LoVo (cell line): ENCODE measurements at places on chromosomes 2 and 18.
A peak's percentile ranks its signal among the peaks of the same experiment; 100 is the strongest.

DNA sequence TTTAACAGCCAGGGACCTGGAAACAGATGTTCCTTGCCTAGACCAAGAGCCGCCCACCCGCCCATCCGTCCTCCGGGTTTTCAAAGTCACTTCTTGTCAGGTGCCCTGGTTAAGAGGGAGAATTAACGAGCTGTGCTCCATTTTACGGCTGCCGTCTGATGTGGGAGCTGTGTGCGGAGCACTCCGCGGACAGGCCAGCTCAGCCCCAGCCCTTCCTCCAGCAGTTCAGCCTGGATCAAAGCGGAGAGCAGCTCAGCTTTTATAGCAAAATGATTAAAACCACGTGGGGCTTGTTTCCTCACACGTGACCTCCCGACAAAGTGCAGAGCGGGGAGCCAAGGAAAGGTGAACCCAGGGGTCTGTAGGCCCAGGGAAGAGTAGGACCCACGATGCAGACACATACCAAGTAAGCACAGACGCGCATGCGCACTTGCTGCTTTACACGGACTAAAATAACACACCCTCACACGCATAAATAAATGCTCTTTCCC is 46.1 kb upstream of the PKDCC start:
- no peak for DNase-seq

DNA sequence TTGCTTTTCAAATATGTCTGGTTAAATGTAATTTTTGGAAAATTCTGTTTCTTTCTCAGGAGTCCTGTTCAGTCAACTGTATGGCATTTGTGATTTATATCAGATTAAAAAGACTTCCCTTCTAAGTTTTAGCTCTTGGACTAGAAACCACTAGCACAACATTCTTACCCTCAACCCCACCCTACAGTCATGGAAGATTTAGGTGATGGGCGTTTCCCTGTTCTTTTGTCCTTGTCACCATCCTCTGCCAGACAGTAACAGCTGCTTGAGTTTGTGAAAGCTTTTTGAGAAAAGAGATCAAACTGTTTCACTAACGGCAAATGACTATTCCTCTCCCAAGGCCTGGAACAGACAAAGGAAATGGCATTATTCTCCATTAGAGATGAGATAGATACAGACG is 31.8 kb downstream of the SERPINB5 start:
- DNase-seq = no peak

- no peak for DNase-seq
These were observed 366.6 kb downstream of the FSIP2 start for GRCh38 chr2:186105016-186105724.

GRCh38 chr2:159072795-159073194 is 104.4 kb downstream of the TANC1 start:
- DNase-seq = no peak

DNA sequence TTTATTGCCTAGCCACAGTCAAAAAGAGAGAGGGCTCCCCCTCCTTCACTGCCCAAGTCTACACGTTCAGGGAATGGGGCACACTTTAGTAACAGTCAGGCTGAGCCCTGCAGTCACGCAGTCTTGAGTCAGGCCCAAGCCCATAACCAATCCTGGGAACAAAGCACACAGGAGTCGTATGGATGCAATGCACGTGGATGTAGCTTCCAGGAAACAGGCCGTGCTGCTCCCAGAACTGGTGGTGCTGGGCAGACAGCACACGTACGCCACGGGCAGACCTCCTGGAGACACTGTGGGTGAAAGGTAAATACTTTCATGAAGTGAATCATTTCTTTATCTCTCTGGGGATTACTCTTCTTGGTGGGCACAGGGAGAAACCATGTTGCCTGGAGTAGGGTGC is 30.0 kb upstream of the MBP start:
- DNase-seq = no peak

GRCh38 chr2:118102433-118103082 is 14.3 kb downstream of the INSIG2 start:
- no peak for DNase-seq

DNA sequence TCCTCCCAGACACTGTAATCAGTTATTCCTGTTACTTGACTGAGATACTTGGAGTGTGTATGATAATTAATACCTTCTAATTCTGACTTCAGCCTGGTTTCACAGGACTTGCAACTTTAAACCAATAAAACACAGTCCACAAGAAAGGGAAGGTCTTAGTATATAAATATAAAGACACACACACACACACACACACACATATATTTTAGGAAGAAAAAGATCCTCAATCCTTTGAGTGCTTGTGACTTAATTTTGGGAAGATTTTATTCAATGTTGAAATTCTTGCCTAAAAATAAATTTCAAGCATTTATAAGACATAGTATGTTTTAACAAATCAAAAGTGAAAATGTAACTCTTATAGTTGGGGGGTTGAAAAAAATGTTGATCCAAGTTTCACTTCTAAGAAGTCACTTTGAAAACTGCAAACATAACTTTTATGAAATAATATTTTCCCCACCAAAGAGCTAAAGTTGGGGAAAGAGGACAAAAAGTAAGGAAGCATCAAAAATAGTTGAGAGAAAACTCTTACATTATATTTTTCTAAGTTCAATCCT is 824 bp upstream of the VPS54 start:
- no peak for DNase-seq

DNA sequence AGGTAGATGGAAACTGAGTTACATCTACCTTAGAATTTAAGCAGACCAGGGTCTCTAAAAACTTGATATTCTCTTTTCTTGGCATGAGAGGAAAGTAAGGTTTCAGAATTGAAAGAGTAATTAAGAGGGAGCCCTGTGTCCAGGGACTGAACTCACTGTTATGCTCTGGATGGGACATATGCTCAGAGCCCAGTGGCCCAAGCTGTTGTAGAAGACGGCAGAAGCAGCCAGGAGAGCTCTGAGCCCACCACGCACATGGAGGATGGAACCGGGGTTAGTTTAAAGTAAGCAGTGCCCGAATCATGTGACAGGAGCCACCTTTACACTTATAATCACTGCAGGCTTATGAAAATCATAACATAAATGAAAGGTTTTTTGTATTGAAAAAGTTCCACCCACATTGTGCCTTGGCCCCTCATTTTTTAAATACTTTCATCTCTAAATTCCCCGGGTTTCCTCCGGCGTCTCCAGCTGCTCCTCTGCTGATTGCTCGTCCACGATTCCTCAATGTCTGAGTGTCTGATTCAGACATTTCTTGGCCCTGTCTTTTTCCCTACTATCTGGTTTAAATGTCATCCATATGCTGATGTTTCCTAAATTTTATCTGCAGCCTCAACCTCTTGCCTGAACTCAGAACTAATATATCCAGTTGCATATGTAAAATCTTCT is 36.1 kb upstream of the SPTBN1 start:
- no peak for DNase-seq

DNA sequence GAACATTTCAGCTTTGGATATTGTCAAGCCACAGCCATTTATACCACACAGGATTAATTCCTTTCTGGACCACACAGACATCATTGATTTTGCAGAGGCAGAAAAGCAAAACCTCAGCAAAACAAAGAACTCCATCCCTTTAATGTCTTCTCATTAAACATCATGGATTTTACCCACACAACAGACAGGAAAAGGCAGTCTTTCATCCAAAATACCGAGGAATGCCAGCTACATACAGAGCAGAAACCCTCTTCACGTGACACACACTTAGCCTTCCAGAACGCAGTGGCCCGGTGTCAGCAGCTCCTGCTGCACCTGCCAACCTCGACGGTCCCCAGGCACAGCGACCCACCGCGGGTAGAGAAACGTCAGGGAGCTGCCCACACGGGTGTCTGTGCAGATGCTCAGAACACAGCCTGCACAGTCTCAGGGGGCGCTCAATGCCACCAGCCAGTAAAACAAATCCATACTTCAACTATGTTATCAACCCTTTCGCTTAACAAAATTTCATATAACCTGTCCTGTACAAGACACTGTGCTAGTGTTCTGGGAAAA is 304.5 kb downstream of the EIPR1 start:
- DNase-seq = no peak

- DNase-seq = no peak
These were observed 140.4 kb upstream of the CAPN13 start for GRCh38 chr2:30947686-30948085.

DNA sequence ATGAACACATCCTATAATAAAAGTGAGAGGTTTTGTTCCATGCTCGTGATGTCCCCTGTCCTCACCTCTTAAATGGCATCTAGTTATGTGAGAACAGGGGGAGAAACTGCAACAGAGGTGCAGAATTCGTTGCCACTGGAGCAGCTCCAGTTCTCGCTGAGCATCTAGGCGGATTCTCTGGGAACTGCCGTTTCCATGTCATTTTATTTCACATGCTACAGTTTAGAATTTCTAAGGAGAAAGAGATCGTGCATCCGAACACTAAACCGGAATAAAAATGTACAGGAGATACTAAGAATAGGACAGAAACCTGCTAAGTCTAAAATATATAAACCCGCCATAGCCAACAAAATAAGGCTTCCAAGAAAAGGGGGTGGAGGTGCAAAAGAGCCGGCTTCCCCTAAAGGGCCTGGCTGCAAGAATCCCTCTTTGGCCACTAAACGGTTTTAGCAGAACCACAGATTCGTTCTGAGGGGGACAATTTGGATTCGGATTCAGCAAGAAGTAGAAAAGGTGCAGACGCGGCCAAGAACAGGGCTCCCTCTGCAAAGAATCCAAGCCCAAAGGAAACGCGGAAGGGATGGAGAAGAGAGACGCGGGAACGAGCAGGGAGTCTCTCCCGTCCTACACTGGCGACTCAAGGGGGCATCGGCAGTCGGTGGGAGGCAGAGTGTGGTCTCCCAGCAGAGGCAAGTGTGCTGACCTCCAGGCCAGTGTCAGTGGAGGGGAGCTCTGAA is 1.3 kb downstream of the TMEM163 start:
- no peak for DNase-seq

DNA sequence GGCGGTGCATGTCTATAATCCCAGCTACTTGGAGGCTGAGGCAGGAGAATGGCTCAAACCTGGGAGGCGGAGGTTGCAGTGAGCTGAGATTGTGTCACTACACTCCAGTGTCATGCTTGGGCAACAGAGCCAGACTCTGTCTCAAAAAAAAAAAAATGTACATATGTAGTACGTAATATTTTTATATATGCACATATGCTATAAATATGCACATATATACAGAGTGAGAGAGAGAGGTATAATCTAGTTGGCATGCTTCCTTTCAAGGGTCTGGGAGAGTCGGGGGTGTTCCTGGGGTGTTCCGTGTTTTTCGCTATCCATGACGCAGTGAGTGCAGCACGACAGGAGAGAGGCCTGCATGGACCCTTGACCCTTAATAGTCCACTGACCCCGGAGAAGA is 83.5 kb downstream of the AOX1 start:
- DNase-seq = no peak

GRCh38 chr18:67266246-67267237 is 250.0 kb downstream of the DSEL start:
- no peak for DNase-seq

DNA sequence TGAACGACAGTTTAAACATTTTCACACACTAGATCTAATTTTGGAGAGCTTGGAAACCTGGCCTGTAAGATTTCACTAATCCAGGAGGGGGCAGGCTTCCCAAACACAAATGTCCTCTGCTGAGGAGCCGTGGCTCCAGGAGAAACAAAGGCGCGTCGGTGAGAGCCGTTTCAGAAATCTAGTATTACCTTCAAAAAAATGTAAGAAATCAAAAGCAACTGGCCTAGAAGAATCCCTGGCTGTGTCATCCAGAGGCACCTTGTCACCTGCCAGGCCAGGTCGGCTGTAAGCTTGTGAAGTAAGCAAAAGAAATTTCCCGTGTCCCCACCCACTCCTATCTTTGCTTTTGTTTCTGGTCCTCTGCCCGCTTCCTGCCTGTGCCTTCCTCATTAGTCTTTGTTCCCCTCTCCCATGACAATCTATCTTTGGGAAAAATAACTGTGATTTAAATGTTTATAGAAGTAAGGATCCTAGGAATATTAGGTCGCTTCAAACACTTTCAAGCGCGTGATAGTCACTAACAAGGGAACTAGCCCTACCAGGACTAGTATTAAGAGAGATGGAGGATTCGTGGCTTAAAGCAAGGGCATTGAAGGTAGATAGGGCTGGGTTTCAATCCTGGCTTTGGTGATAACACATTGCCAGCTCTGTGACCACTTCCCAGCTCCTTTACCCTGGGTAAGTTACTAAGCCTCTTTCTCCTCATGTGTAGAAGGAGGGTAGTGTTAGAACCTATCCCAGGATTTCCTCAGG is 99.5 kb upstream of the STK39 start:
- peak; percentile 75 for DNase-seq

DNA sequence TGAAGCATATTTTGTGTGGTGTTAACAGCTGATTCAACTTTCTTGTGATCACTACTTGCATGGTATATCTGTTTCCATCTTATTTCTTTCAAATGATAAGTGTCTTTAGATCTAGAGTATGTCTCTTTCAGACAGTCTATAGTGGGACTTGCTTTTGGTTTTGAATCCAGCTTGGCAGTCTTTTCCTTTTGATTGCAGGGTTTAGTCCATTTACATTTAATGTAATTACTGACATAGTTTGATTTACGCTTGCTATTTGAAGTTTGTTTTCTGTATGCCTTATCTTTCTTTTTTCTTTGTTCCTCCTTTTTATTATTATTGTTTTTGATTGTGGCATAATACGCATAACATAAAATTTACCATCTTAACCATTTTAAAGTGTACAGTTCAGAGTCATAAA is 9.2 kb upstream of the RALBP1 start:
- no peak for DNase-seq

DNA sequence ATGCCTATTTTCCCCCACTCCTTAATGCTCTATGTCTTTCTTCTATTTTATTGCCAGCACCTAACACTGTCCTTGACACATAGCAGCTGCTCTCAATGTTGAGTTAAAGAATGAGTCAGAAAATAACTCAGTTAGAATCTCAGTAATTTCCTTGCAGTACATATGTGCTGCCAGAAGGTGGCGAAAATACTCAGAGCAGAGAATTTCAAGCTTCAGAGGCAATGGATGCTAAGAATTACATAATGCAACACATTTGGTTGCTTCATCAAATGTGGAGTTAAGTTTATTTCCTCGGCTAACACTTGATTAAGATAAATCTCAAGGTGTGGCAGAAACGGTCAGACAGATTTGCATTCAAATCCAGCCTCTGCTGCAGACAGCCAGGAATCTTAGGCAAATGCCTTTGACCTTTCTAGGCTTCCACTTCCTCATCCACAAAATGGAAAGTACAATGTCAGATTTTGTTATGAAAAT is 105.6 kb downstream of the VSNL1 start:
- DNase-seq = peak; percentile 82

DNA sequence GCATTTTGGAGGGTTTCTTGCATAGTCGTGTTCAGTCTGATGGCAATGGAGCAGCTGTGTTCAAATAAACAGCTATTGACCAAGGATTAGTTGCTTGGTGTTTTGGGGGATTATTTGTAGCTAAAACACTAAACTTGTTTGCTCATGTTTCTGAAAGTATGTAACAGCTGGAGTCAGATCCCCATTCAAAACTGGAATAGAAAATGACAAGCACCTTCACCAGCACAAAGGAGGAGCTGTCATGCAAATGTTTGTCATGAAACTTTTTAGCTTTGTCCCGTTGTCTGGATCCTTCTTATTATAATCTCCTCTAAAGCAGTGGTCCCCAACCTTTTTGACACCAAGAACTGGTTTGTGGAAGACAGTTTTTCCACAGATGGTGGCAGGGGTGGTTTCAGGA is 96.9 kb upstream of the ZNF236 start:
- DNase-seq = no peak

GRCh38 chr2:23924589-23925359 is 2.1 kb downstream of the ATAD2B start:
- DNase-seq = no peak

GRCh38 chr2:62293490-62294271 is 97.8 kb downstream of the B3GNT2 start:
- DNase-seq = peak; percentile 79
